Fibroblast of skin of back (primary cell): ENCODE measurements at places on chromosomes 1 and 21.

- DNase-seq = peak; percentile 19
Observed at GRCh38 chr1:92808381-92808780, 23.5 kb upstream of the RPL5 start.

- no peak for DNase-seq
Observed at GRCh38 chr1:216630532-216630931, 92.7 kb downstream of the ESRRG start.

DNA sequence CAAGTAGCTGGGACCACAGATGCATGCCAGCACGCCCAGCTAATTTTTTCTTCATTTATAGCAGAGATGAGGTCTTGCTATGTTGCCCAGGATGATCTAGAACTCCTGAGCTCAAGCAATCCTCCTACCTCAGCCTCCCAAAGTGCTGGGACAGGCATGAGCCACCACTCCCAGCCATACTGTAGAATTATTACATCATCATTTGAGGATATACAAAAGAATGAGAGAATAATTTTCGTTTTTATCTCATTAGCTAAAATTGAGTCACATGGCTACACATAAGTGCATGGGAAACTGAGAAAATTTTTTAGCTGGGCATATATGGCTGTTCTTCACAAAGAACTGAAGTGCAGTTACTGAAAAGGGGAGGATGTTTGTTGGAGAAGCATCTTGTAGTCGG is 21.2 kb downstream of the STXBP3 start:
- DNase-seq = no peak

DNA sequence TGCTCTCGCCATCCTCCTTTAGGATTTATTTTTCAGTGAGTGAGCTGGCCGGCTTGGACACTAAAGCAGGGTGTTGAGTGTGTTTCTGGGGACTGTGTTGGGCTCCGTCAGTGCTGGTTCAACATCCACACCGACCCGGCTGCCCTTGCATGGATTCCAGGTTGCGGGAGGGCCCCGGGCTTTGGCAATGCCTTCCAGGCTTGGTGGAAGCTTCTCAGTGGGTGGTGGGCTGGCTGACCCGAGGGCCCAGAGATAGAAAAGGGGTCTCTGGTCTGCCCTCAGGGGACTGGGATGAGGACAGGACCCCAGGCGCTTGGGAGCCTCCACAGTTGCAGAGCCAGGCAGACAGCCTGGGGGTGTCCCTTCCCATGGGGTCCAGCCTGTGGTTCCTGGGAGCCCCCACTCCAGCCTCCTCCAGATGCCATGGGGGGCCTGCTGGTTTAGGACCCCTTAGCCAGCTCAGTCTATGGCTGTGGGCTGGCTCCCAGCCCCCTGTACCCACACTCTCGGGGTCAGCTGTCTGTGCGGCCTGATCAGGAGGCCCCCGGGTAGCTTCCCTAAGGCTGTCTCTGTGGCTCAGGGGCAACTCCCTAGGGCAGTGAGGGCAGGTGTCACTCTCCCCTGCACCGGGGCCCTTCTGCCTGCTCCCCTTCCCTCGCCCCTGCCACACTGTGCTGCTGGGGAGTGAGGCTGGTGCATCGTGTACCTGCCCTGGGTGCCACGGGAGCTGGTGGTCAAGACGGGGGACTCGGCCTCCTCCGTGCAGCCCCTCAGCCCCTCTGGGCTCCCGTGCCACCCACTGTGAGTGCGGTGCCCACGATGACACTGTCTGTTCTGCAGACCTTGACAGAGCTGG is 16.5 kb downstream of the PDXK start:
- no peak for DNase-seq

GRCh38 chr1:5415606-5416005 is 576.6 kb downstream of the NPHP4 start:
- no peak for DNase-seq

DNA sequence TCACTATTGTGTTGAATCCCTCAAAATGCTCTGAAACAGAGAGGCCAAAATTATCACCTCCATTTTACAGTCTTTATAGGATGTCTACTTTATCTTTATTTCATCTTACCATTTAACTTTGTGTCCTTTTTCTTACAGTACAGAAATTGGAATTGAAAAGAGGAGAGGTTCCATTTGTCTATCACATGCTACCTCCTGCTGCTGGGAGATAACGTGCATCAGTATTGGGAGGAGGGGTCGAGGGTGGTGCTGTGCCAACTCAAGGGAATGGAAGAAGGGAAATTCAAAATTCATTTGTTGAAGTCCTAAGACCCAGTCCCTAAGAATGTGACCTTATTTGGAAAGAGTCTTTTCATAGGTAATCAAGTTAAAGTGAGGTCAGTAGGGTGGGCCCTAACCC is 85.3 kb downstream of the HHIPL2 start:
- DNase-seq = no peak

DNA sequence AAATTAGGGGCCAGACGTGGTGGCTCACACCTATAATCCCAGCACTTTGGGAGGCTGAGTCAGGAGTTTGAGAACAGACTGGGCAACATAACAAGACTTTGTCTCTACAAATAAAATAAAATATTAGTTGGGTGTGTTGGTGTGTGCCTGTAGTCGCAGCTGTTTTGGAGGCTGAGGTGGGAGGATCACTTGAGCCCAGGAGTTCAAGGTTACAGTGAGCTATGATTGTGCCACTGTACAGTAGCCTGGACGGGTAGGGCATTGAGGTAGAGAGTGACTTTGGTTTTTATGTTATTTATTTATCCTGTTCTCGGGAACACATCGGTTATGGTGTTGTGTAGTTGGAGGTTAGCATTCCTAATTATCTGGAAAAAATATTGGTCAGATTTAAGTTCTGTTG is 19.5 kb downstream of the KIF1B start:
- DNase-seq = no peak

DNA sequence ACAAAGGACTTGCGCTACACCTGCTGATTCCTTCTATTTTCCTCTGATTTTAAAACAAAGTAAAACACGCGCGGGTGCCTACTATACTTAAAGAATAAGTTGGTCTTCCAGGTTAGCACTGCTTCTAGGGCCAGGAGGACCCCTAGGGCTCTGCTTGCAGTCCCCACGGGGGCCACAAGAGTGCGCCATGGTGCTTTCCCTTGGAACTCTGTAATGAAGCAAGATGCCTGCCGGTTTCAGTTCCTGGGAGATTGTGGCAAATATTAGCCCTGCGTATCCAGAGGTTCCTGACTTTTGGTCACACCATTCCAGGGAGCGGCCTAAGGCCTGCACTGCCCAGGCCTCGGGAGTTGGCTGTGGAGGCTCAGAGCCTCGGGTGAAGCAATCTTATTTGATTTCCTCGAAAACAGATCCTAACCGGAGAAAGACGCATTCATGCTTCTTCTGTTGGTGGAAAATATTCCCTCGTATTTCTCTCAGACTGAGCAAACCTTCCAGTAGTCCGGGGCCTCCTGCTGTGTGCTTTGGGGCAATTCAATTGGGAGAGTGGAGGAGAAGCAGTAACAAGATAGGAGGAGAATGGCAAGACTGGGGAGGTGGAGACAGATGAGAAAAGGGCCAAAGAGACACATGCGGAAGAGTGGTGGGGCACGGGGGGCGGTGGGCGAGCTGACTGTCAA is 25.3 kb downstream of the ADAM30 start:
- DNase-seq = peak; percentile 78

DNA sequence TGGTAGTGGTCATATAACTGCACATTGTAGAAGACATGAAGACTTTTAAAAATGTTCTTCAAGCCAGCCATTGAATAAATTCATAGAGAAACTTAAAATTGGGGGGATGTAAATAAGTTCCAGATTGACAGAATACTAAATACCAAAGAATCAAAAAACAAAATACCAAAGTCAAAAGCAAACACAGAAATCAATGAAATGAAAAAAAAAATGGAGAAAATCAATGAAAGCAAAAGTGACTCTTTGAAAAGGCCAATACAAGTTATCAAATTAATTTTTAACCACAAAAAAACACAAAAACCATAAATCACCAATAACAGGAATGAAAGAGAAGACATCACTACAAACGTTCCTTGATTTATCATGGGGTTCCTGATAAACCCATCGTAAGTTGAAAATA is 25.6 kb downstream of the LPGAT1 start:
- DNase-seq = no peak

- peak; percentile 19 for DNase-seq
Observed at GRCh38 chr21:21373969-21374368, 375.8 kb downstream of the NCAM2 start.

GRCh38 chr21:42527127-42527488 is 13.5 kb downstream of the SLC37A1 start:
- no peak for DNase-seq

- no peak for DNase-seq
Observed at GRCh38 chr1:43976890-43977289, 2.1 kb upstream of the B4GALT2 start.

GRCh38 chr1:4564051-4564450 is 90.4 kb upstream of the AJAP1 start:
- DNase-seq = no peak

- DNase-seq = peak; percentile 74
Observed at GRCh38 chr1:116498789-116499628, 71.8 kb downstream of the CD58 start.

- peak; percentile 47 for DNase-seq
Observed at GRCh38 chr1:39076127-39076798, 50.1 kb downstream of the NDUFS5 start.

DNA sequence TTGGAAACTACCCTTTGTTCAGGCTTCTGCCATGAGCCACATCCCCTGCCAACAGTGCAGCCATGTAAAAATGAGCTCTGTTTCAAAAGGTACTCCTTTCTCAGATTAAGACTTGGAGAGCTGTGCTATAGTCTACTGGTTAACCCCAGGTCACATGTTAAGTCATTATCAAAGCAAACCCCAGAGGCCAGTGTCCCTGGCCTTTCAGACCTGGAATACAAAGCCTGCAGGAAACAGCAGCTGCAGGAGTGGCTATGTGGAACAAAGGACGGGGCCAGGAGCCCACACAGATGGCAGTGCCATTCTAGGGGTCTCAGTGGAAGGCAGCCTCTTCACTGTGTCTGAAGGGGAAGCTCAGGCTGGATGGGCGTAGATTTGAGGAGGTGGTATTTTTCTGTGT is 6.7 kb downstream of the ZNF496 start:
- no peak for DNase-seq

DNA sequence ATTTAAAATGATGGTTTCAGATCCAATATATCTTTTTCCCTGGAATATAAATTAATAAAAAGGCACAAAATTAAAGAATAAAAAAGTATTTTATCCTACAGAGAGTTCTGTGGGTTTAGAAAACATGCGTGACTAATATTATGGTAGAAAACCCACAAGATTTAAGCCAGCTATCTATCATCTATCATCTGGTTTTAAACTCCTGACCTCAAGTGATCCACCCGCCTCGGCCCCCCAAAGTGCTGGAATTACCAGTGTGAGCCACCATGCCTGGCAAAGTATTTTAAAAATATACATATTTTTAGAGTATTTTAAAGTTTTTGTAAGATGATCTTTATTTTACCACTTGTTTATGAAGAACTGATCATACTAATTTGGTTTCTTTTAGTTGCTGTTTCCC is 79.5 kb downstream of the NRIP1 start:
- peak; percentile 35 for DNase-seq

GRCh38 chr21:32587120-32587519 is 1.8 kb upstream of the TCP10L start:
- no peak for DNase-seq

DNA sequence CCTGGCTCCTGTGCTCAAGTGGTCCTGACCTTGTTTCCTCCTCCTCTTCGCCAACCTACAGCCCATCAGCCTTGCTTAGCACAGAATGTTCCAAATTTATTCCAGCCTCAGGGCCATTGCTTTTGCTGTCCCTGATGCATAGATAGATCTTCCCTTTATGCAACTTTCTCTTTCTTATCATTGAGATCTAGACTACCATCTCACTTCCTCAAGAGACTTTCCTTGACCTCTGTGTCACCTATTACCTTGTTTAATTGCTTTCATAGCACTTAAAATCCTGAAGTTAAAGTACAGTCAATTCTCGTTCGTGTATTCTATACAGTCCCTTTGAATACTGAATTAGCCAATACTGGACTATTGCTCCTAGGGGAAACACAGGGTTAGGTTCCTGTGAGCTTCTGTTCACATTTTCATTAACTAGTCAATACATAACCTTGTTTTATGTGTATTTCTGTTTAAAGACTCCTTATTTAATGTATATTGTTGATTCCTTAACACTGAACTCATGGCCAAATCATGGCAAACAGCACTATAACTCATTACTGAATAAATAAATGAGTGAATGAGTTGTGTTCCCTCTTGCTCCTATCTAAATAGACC is 26.2 kb upstream of the MCOLN3 start:
- DNase-seq = no peak

- peak; percentile 73 for DNase-seq
Observed at GRCh38 chr1:58781541-58782177, 2.2 kb downstream of the JUN start.

DNA sequence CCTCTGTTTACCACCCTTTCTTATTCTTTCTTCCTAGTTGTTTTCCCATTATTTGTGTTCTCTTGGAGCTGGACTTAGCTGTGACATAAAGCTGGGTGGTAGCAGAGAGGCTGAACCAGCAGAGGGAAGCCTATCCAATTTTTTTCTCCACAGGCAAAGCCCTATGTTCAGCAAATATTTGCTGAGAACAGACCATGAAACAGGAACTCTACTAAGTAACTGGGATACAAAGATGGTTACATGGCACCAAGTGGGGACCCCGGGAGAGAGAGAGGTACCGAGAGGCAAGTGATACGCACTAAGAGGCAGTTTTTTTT is 6.6 kb downstream of the CFAP141 start:
- DNase-seq = no peak

DNA sequence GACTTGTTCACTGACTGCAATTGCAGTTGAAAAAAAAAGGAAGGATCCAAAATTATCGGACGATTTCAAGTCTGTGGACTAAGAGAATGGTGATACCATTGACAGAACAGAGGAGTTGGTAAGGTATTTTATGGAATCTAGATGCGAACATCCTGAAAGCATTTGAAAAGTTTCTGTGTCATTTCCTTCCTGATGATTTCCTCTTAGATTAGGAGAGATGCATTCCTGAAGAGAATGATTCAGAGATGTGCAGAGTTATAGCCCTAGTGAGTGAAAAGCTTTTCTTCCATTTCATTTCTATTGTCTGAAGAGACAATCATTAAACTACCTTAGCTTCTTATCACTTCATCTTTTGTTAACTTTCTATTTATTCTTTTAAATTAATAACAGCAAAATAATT is 200.0 kb downstream of the KCNK2 start:
- DNase-seq = peak; percentile 57

- DNase-seq = peak; percentile 73
Observed at GRCh38 chr1:17494114-17494729, 45.3 kb upstream of the ARHGEF10L start.

DNA sequence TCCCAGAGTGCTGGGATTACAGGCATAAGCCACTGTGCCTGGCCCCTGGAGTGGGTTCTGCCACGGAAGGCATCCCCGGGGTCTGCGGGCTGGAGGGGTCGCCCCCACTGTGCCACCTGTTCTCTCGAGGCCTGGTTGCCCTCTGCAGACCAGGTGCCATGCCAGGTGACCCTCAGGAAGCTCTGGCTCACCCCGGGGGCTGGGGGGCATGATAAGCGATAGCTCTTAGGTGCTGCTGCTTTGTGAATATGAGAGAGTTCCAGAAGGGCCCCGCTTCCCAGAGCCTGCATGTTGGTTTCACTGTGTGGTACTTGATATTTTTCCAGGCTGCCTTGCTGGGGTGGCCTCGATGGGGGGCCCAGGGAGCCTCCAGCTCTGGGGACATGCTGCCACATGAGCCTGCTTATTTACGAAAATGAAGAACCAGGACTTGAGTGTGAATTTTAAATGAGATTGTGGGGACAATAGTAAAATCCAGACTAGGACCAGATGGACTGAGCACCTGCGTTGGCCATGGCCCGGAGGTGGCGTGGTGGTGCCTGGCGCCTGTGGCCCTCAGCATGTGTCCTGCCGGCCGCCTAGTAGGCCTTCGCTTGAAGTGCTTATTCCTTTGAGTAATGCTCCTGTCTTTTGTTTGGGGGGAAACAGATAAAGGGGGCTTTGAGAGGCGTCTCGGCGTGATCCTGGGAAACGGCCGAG is 7.3 kb downstream of the SKI start:
- DNase-seq = no peak
